AG20443 (cell line): ENCODE measurements at places on chromosomes 5 and 9.

- DNase-seq: no peak
Observed at GRCh38 chr9:121853617-121854395, 202.4 kb downstream of the DAB2IP start.

DNA sequence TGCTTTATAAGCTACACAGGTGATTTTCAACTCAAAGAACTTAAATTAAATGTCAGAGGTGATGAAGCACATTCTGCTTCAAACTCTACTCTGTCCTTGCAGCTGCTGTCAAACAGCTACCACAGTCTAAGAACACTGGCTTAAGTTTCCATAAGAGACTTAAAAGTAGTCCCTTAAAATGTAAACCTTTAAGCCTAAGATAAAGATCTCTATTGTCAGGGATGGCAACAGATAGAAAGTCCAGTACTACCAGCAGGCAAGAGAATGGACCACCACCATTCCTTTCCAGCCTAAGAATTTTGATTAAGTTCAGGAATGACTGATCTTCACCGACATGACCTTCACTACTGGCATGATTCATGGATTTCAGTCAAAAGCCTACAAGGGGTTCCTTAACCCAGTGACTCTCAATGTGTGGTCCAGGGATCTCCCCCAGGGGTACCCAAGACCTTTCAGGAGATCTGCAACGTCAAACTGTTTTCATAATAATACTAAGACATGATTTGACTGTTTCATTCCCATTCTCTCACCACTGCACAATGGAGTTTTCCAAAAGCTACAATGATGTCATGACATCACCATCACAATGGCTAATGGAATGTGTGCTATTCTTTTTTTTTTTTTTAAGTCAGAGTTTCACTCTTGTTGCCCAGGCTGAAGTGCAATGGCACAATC is 41.1 kb upstream of the PLPP6 start:
- DNase-seq: peak; percentile 60

GRCh38 chr9:123562844-123563346 is 206.9 kb downstream of the CRB2 start:
- DNase-seq: peak; percentile 87

DNA sequence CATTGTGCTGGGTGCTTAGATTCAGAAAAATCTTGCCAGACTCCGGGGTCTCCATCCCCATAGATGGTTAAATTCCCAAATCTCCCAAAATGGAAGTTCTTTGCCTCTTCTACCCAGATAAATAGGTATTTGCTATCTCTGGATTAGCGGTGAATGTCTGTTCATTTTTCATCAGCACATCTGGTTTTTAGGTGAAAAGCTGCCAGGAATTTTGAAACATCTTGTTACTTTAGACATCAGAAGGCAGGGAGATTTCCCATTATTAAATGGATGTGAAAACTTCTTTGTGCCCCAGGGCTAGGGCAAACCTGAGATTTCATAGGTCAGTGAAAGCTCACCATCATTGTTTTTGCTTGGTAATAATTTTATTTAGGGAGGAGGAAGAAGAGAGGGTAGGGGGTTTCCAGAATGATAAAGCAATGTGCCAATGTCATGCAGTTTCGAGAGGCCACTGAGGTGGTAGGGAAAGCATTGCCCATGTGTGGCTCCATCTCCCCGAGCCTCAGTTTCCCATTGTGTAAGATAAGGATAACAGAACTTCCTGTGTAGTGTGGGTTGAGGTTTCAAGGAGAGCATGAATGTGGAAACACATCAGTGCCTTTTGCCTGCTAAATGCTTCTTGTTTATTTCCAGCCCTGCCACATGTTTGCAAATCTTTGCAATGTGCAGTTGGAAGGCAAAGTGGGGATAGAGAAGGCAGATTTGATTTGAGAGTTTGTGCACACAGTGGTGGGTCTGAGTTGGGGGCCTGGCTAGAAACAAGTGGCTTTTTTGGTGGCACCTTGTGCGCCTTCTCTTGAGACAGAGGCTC is 147.2 kb upstream of the KLF4 start:
- DNase-seq: no peak

GRCh38 chr5:18037718-18038117 is 403.5 kb downstream of the TAF11L14 start:
- DNase-seq: no peak

- DNase-seq: no peak
Observed at GRCh38 chr9:92911511-92912475, 34.0 kb upstream of the ZNF484 start.

- peak; percentile 98 for DNase-seq
Observed at GRCh38 chr9:128635266-128636023, 21.2 kb downstream of the DYNC2I2 start.

DNA sequence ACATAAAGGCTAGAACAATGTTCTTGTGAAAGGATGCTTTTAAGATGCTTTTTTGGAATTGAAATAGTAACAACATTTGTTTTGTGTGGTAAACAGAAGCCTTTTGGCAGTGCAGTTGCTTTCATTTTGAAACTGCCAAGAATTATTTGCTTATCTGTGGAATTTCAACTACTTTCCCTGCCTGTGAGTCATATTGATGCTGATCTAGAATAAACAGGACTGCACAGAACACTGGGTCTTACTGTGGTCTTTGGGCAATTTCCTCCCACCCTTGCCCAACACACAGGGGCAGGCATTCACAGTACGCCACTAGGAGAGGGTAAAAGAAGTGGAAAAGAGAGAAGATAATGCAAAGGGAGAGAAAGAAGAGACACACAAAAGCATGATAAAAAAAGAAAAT is 483.7 kb downstream of the ELAVL2 start:
- DNase-seq: peak; percentile 11

DNA sequence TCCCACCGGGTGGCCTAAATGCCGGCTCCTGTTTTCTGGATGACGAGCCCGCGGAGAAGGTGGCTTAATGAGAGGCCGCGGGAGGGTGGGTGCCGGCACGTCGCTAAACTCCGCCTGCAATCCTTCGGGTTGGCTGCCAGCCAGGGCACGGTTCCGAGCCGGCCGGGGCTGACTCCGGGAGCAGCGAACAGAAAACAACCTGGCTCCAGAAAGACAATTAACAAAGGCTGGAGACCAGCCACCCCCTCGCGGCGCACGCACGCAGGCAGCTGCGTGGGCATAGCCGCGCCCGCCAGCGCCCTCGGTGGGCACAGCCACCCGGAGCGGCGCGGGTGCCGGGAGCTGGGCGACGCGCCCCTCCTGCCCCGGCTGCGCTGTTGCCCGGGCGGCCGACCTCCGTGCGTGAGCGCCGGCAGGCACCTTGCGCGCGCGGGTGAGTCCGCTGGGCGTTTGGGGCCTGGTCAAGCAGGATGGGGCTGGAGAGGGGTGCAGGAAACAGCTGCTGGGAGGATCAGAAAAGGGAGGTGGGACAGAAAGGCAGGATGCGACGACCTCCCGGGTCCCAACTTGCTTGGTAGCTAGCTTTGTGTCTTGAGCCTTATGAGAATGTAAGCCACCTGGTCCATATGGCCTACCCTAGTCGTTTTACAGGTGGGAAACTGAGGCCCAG is at the start of gene ARHGEF37:
ARHGEF37 (plus strand) TSS at position 307 of the 670 bp plus-strand sequence. CDS start 16,272 bp downstream, outside the sequence.
- DNase-seq: peak; percentile 80

DNA sequence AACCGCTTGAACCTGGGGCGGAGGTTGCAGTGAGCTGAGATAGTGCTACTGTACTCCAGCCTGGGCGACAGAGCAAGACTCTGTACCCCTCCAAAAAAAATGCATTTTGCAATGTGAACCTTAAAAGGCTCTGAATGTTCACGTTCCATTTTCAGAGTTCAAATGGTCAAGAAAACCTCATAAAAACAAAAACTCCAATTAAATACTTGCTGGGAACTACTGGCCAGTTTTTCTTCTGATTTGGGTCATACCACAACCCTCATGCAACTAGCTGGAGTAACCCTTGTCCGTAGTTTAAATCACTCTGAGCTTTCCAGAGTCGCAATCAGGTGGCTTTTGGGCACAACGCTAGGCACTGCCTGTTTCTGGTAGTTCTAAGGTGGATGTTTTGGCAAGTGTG is 2.3 kb upstream of the OTULINL start:
- DNase-seq: no peak

- no peak for DNase-seq
Observed at GRCh38 chr9:27340285-27340674, 43.3 kb upstream of the EQTN start.

DNA sequence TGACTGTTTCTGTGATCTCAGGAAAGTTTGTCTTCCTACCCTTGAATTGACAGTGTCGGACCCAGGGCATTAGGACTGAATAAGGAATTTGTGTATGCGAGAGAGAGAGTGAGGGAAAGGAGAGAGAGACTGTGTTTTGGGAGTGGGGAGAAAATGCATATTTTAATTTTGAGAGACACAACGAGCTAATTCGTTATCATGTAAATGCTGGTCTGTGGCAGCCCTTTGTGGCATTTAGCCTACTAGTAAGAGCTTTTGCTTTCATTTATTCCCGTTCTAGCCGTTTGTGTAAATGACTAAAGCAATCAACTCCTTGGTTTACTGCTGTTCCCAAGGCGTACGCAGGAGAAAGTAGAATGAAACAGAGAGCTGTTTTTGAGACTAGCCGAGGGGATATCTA is 79.8 kb upstream of the MAMDC2 start:
- DNase-seq: no peak

- no peak for DNase-seq
Observed at GRCh38 chr5:91061946-91062562, 321.1 kb downstream of the ARRDC3 start.

DNA sequence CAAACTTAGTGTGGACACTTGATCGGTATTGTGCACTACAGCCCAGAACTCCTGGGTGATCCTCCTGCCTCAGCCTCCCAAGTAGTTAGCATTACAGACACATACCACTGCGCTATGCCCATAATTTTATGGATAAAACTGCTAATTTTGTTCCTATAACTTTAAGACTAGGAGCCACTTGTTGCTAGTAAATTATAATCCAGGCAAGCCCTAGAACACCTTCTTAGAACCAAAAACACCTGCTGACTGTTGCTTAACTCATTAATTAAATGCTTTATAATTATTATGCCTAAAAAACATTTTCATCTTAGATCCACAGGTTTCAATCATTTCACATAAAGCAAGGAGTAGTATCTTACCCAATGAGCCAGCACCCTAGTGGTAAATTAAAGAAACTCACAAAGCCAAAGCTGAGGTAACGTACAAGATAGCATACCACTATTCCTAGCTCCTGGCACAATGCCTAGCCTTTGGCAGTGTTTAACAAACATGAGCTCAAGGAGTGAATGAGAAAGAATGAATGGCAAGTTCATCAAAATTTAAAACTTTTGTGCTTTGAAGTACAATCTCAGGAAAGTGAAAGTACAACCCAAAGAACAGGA is 5.4 kb downstream of the MRPS27 start:
- no peak for DNase-seq

DNA sequence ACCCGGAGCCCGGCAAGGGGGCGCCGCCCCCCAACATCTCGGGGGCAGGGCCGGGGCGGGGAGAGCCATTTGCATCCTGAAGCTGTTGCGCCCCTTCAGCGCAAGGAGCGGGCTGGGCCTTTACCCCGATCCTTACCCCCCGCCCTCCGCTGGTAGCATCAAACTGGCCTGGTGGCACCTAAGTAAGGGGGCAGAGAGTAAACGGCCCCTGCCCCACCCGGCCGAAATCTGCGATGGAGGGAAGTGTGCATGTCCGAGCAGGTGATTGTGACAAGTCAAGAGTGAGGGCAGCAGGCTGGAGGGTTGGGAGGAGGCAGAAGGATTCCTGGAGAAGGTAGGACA is 101.2 kb downstream of the ESM1 start:
- DNase-seq: no peak

DNA sequence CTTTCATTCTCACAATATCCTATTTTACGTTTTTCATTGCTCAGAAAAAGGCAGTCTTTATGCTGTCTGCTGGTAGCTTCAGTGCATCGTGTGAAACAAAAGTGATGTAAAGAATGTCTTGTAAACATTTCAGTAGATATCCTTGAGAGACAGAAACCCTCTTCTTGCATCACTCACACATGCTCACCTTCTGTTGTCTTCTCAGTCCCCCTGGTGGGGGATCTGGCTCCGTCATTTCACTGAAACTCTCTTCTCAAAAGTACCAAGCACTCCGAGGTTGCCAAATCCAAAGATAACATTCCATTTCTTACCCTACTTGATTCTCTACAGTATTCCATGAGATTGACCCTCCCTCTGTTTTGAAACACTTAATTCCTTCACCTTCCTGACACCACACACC is 46.1 kb upstream of the PCA3 start:
- no peak for DNase-seq

- no peak for DNase-seq
Observed at GRCh38 chr5:41403846-41404245, 106.6 kb downstream of the PLCXD3 start.

GRCh38 chr5:4659851-4660250 is 480.3 kb upstream of the ADAMTS16 start:
- no peak for DNase-seq

- DNase-seq: peak; percentile 51
Observed at GRCh38 chr5:145752947-145753346, 82.2 kb downstream of the PRELID2 start.

DNA sequence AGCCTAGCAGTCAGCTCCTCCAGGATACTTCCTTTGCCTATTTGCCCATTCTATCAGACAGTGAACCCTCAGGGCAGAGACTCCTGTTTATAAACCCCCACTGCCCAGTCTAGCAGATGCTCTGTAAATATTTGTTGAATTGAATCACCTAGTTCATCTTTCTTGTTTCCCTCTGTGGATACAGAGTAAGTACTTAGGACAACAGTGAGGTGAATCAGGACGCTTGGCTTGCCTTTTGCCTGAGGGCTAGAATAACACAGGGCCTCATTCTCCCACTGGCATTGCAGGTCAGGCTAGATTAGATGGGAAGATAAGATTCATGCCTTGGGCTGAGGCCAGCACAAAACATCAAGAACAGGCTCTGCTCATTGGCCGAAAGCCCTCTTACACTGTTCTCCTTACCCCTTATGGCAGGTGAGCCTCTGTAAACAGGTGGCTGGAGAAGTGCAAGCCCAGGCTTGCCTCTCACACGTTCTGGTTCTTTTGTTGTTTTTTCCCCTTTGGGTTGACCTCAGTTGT is 22.2 kb downstream of the TNFSF8 start:
- no peak for DNase-seq

DNA sequence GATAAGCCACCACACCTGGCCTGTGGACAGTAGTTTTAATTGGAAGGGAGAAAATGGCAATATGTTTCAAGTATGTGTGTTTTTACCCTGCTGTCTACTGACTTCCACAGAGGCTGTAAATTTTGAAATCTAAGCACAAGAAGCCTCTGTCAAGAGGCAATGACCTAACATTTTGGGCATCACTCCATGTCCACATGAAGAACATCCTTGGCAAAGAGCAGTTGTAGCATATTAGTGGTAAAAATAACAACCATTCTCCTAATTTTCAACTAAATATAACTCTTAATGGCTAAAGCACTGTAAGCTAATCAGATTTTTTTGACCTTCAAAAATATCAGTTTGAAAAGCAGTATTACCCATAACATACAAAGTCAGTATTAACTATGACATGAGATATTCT is 100.3 kb upstream of the APC start:
- DNase-seq: peak; percentile 21

- DNase-seq: no peak
Observed at GRCh38 chr5:55231029-55231918, 2.1 kb downstream of the CCNO start.
